ENCODE measurements at places on chromosomes 2 and 18. TPM values are rescaled to one million over a fixed set of nuclear protein-coding genes. Genes with fewer than 3 reads are reported as not detected.

DNA sequence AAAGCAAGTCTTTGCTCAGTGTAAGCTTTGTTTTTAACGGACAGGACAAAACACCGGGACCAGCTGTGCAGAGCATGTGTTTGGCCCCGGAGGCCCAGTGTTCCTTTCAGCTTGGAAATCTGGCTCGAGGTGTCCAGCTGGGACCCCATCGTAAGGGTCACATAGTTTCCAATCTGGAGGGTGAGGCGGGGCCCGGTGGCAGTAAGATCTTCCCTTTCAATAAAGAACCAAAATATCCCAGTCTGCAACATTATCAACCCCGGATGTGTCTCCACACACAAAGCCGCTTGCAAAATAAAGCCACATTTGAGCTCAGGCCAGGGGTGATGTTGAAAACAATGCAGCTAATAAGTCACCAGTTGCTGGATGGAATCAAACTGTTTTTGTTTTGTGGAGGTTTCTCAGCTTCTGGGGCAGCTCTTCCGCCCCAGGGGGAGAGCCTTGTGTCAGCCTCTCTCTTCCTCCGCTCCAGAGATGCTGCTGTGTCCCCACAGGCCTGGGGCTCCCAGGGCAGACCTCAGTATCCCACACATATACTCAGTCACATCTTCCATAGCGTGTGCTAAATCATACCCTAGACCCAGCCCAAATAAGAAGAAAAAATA lies 138.6 kb upstream of the GLI2 start:
- DNase-seq = no peak

- DNase-seq = no peak
Observed at GRCh38 chr2:188449561-188449960, 157.9 kb downstream of the GULP1 start.

- DNase-seq = no peak
Observed at GRCh38 chr2:9656270-9656766, 25.5 kb upstream of the YWHAQ start.

- DNase-seq = no peak
Observed at GRCh38 chr2:56107502-56108220, 76.1 kb upstream of the CCDC85A start.

DNA sequence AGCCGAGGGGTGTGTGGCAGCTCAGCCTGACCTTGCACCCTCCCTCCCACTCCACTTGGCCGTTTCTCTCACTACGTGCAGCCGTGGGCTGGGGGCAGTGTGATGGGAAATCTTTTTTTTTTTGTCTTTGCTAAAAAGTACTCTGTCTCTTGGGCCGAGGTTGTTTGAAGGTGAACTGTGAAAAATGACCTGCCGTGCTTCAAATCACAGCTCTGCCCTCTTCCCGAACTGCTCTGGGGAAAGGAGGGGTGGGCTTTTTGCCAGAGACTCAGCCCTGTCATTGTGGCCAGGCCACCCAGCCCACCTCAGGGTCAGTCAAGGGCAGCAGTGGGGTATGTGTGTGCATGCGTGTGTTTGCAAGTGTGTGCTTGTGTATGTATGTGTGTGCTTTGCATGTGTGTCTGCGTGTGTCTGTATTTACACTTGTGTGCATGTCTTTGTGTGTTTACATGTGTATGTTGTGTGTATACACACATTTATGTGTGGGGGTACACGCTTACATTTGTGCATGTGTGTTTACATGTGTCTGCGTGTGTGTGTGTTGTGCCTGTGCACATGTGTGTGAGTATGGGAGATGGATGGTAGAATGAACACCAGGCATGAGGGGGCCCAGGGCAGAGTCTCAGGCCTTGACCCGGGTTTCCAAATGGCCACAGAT lies 61.3 kb upstream of the HAAO start:
- DNase-seq = no peak

RAB6C gene
- total RNA-seq = not detected

LTBP1 gene
- 45.0 TPM for total RNA-seq

MTCL1 gene
- total RNA-seq = 7.0 TPM

SOX11 gene
- not detected for total RNA-seq

Data from upper lobe of left lung (tissue), 6 donors.